Natural killer cell treated with Interleukin-12 subunit alpha and Interleukin-12 subunit beta and Interleukin-15 and Interleukin-18, amount 100 ng/mL, for 72 hours (primary cell): ENCODE measurements at places on chromosomes 16 and 17.

DNA sequence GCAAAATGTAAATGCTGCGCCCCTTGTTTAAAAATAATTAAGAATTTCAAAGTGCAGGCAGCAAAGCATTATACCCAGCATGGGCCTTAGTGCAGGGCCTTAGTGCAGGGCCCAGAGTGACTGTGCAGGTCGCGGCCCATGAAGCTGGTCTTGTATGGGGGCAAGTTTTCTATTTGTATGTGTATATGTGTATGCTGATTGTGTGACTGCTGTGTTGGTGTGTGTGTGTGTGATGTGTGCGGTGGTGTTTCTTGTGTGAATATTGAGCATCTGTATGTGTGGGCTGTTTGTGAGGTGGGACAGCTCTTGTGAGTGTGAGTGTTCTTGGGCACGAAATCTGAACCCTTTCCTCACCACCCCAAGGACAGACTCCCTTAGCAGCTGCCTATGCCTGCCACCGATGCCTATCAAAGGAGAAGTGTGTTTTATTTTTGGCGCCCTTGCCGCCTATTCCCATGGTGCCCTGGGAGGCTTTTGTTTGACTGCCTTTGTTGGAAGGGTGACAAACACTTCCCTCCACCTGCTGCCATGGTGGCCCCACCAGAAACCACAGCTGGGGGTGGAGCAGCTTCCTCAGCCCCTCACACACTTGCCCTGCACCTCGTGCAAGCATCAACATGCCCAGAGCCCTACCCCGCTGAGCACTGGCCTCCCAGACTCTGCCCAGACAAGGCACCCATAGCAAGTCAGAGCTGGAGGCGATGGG, 18.0 kb downstream of the CCR7 start:
- DNase-seq = no peak

DNA sequence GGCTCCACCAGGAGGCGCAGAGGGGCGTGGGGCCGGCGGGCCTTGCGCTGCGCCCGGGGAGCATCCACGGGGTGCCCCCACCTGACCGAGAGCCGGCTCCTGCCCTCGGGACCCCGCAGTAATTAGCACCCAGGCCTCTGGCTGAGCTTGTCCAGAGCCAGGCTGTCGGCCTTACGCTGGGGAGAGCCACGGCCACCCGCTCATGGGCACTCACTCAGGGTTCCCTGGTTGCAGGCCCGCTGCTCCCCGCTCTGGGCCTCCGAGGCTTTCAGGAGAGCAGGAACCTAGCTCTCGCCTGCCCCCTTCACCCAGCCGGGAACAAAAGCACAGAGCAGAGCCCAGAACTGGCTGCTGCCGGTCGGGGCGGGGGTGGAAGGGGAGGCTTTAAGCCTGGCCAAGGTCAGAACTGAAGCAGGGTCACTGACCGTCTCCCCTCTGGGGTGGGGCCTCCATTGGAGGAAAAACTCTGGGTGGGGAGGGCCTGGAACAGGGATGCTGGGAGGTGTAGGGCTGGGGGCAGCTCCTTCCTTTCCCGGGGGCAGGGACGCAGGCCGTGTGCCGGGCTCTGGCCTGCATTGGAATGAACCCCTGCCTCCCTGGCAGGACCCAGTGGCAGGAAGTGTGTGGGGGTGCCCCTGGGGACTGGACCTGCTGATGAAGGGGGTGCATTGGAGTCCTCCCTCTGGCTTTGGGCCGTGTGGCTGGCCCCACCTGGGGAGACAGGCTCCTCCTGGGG, 12.3 kb downstream of the GLIS2 start:
- no peak for DNase-seq

GRCh38 chr16:85952811-85953210, 53.8 kb downstream of the IRF8 start:
- no peak for DNase-seq

GRCh38 chr17:32673964-32674363, 187.2 kb downstream of the CDK5R1 start:
- no peak for DNase-seq

DNA sequence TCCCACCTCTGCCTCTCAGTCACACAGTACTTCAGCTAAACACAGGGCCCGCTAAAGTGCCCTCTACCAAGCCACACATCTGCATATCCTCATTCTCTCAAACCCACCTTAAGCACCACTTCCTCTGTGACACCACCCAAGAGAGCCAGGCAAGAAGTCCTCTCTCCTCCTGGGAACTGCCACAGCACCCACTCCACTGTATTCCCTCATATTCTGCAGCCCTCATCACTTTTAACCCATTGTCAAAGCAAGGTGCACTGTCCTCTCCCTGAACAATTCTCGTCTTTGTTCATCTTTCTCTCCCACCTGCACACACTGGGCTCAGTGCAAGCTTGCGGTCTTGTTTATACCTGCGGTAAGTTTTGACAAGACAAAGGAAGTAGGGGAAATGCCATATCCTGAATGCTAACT, 13.6 kb downstream of the CHD9 start:
- DNase-seq = no peak

DNA sequence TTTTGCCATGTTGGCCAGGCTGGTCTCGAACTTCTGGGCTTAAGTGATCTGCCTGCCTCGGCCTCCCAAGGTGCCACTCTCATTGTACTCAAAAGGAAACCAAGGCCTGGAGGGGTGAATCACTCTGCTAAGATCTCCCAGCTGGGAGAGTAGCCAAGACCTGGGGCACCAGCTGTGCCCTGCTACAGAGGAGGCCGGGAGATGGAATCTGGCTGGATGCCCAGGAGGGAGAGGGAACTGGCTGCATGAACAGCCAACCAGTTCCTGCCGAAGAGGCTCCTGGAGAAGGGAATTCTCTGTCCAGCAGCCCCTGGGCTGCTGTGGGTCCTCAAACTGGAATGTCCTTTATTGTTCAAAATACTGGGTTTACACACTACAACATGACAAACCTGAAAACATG, 238.7 kb upstream of the CIBAR2 start:
- no peak for DNase-seq

GRCh38 chr16:53744449-53744848, 40.5 kb downstream of the FTO start:
- DNase-seq = no peak

DNA sequence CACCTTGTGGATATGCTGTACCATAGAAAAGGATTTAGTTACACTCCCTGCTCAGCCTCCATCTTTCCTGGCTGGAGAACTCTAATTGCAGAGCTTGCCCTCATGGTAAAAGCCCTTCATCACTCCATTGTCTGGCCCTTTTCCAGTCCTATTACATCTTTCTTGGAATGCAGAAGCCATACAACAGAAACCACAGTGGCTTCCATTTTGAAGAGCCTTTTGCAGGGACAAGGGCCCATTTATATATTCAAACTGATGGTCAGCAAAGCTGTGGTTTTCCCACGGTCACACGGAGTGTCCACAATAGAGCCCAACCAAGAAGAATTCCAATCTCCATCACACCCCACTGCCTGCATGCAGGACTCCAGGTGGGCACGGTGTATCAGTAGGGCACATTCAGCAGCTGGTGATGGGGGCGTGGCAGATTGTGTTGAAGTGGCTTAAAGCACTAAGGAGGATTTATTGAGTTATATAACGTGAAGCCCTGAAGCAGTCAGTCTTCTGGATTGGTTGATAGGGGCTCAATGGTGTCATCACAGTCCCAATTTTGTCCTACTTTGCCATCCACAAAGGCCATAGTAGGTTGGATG, 20.3 kb downstream of the COPRS start:
- no peak for DNase-seq

- peak; percentile 65 for DNase-seq
These were observed 28.6 kb downstream of the SLC38A8 start for GRCh38 chr16:84013787-84014569.

DNA sequence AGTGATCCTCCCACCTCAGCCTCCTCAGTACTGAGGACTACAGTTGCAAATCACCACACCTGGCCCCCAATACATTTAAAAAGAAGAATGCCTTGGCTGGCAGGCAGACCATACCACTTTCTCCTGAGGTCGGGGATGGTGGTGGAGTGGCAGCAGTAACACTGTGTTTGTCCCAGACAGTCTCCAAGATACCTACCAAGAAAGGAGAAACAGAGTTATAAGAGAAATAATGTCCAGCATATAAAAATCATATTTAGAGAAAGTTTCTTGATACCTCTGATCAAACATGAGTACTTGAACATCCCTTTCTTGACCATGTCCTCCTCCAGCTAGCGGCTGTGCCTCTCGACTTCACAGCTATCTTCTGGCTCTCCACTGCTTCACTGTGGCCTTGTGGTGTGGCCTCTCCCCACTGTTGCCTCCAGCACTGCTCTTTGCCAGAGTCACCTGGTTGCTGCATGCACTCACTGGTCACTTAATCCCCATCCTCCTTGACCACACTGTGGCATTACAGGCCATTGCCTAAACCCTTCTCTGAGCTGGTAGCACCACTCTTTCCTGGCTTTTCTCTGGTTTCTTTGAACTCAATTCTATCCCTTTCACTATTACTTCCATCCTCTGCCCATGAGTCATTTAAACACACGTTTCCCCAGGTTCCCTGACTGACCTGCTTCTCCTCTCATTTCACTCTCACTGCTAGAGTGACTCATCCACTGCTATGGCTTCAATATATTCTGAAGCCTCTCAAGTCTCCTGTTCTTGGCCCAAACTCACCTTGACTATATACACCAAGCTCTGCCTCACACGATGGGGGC, 45.2 kb downstream of the XPO6 start:
- no peak for DNase-seq

GRCh38 chr17:10171581-10171981, 26.8 kb downstream of the GAS7 start:
- DNase-seq = no peak

- DNase-seq = no peak
These were observed 153.3 kb downstream of the CDH11 start for GRCh38 chr16:64968539-64968938.

DNA sequence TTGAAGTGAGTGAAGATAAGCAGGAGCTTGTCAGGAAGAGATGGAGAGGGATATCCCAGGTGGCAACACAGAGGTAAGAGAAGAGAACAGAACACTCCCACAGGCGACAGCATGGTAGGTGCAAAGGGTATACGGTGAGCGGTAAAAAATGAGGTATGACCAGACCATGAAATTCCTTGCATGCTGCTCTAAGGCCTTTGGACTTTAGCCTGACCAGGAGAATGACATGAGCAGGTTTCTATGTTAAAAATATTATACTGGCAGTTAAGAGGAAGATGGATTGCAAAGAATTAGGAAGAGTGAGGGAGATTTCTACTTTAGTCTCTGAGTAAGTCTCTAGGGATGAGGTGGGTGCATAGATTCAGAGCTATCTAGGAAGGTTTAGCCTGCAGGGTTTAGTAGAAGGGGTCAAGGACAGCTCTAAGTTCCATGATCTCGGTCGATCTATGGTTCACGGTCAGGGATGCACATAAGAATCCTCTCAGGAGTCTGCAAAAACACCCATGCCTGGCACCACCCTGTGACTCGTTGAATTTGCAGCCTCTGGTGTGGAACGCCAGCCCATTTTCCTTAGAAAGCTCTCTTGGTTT, 65.7 kb downstream of the HLF start:
- no peak for DNase-seq

- DNase-seq = no peak
These were observed 141.2 kb downstream of the WWOX start for GRCh38 chr16:78240459-78241222.

DNA sequence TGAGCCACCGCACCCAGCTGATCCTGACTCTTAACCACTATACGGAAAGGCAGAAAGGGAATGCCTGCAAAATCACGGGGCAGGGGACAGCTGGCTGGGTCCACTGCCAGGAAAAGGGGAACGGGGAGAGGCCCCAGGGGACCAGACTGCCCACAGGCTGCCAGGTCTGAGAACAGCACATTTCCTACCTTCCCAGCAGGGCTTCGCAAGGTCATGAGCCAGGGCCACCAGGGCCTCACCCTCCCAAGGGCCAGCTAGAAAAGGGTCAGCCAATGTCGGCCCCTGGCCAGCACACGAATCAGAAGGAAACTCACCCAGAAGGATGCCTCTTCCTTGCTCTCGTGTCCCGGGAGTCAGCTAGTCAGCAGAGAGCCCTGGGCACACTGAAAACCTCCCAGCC, 118.4 kb downstream of the ZNF423 start:
- DNase-seq = no peak

DNA sequence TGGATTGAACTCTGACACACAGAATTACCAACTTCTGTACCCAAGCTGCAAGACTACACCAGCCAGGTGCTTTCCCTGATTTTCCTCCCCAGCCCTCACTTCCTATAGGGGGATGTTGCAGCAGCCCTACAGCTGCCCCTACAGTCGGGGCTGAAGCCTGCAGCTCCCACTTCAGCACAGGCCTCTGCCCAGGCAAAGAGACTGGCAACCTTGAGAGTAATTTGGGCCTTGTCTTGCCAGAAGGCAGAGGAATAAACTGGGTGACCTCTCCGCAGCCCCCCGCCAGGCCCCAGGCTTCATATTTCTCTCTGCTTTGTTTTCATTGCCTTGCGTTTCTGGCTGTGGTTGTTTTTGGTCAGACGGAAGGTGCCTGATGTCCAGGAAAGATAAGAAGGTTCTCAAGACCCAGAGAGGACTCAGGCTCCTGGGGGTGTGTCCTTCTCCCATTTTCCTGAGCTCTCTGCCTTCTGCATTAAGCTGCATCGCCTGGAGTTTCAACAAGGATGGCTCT, 32.0 kb downstream of the SLC6A4 start:
- no peak for DNase-seq

GRCh38 chr17:69712801-69713311, 298.4 kb downstream of the MAP2K6 start:
- DNase-seq = no peak

GRCh38 chr17:49210158-49211029, at the start of the genes ABI3 and GNGT2:
ABI3 (plus strand) TSS chr17:49210707; CDS start chr17:49210725, 18 bp downstream.
GNGT2 (minus strand) TSS chr17:49210574; CDS start chr17:49207422, 3,152 bp downstream.
- peak; percentile 81 for DNase-seq

DNA sequence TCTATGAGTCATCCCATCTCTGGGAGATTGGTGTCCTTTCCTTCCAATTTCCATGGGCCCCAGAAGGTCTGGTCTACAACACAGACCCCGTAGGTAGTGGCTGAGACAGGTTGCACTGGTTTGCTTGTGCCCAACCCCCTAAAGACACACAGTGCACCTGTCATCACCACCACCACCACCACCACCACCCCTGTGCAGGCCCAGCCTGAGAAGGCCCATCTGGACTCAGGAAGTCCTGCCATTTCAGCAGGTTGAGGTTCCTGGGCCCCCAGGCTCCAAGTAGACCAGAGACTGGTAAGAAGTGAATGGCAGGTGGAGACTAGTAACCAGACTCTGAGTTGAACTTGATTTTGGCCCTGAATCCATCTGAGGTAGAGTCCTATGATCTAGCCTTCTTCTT, 25.9 kb upstream of the PHB1 start:
- DNase-seq = no peak

GRCh38 chr16:64453646-64454045, 668.2 kb downstream of the CDH11 start:
- no peak for DNase-seq

GRCh38 chr16:83005653-83006160, 378.9 kb downstream of the CDH13 start:
- no peak for DNase-seq

- DNase-seq = no peak
These were observed 71.5 kb upstream of the KSR1 start for GRCh38 chr17:27384726-27385125.

GRCh38 chr16:11165349-11165748, 90.7 kb downstream of the SOCS1 start:
- no peak for DNase-seq

- DNase-seq = no peak
These were observed 13.1 kb downstream of the ABCA9 start for GRCh38 chr17:69047368-69048263.

- DNase-seq = no peak
These were observed 934 bp upstream of the AOC2 start for GRCh38 chr17:42843358-42843934.
